ENCODE measurements at places on chromosomes 4 and X.

- DNase-seq, result no peak
Observed at GRCh38 chrX:21427086-21427485, 52.9 kb downstream of the CNKSR2 start.

DNA sequence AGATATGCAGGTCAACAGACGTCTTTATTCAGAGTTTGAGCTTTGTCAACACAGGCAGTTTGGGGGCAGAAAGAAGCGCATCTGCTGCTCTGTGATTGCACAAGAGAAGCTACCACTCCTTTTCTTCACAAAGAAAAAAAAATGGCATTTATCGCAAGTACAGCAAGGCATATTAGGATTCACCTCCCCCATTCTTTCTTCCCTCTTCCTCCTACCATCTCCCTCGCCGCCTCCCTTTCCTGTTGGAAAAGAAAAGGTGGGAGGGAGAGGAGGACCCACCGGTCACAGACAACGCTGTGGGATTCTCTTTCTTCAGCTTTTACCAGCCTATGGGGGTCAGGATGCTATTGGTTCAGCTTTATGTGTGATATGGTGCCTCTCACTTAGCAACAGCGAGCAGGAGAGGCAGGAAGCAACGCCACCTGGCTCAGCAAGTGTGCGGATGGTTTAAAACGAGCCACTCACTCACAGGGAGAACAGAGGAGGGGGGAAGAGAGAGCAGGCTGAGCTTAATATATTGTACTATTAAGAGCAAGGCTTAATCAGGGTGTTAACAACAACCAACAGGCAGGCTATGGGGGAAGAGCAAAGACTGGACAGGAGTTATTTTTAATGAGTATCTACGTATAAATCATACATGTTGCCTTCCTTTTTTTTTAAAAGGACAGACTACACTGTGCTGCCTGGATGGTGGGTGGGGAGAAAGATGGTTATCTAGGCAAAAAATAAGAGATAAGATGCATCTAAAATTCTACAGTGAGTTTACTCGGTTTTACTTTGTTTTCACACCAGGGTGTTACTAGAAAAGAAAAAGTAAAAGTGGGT, 104.7 kb downstream of the MAML3 start:
- peak; percentile 58 for DNase-seq

DNA sequence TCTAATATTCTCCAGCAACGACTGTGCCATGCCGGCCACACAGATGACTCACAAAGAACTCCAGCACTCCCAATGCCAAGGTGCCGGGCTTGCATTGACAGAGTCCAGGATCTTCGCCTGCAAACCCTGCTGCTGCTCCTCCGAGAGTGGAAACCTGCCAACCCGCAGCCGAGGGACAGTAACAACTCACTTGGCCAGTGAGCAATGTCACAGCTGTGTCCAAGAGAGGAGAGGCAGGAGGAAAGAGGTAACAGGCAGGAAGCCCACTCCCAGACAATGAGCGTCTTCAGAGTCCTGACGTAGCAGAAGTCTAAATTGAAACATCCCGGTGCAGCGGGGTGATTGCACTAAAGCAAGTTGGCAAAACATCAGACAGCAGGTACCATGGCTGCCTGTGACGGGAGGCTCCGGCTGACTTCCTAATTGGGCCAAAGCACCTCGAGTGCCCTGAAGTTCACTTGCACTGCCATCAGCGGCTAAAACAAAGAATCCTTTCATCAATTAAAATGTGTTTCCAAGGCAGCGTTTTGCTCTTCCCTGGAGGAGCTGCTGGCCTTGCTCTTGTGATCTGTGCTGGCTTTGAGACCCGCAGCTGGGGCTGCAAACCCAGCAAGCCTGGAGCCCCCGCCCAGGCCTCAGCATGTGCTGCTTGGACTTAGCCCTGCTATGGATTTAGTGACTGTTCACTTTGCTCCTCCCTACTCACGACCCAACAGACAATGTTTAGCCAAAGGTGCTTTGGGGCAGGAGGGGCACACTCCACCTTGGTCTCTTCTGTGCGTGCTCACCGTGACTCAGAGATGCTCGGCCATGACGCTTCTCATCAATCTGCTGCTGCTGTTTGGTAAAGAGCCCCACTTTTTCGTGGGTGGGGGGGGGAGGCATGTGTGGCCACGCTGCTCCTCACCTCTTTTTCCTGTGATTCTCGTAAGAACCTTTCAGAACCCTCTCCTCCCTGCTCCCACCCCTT, 36.5 kb downstream of the DCTD start:
- no peak for DNase-seq

DNA sequence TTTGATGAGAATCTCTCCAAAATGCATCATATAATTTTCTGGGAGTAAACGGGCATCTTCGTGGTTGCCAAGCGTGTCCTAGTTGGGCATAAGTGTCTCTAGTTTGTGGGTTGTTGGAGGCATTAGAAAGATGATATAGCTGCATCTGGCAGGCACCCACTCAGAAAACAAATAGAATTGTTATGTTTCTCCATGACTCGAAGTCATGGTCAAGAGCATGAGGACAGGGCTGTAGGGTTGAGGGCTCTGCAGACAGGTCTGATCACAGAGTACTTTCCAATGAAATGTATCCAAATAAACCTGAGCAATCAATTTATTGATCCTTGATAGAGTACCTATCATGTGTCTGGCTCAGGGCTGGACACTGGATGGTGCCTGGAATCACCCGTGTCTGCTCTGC, 82.7 kb downstream of the SORCS2 start:
- no peak for DNase-seq

- DNase-seq, result no peak
Observed at GRCh38 chrX:79036157-79036880, 91.1 kb downstream of the P2RY10 start.

DNA sequence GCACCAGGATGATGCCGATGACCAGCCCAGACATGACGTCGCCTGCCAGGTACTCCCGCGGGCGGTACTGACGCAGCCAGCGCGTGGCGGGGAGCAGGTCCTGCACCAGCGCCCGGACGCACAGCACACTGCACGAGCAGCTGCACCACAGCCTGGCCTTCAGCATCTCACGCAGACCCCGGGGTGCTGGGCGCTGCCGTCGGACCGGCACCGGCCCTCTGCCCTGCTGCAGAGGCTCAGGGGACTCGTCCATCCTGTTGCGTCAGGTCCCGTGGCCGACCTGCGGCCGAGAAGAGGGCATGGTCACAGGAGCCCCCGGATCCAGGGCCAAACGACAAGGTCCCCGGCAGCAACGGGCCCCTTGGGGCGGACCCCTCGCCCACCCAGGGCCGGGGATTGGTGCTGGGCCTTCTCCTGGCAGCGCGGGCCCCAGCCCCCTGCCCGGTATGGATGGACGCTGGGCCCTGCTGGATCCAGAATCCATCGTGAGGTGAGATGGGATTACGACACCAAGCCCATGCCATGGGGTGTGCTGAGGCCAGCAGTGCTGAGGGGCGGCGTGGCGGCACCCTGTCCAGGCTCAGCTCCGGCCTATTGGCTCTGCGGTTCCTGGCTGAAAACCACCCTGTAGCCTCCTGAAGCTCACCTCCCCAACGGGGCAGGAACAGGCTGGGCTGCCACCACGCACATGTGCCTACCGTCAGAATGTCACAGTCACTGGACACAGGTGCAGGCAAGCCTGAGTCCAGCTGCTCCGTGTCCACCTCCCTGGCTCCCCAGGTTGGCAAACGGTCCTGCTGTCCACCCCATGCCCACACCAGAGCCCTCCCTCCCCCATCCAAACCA, 1.5 kb downstream of the SLC26A1 start:
- no peak for DNase-seq

GRCh38 chr4:71198958-71199357, 139.9 kb upstream of the SLC4A4 start:
- no peak for DNase-seq

DNA sequence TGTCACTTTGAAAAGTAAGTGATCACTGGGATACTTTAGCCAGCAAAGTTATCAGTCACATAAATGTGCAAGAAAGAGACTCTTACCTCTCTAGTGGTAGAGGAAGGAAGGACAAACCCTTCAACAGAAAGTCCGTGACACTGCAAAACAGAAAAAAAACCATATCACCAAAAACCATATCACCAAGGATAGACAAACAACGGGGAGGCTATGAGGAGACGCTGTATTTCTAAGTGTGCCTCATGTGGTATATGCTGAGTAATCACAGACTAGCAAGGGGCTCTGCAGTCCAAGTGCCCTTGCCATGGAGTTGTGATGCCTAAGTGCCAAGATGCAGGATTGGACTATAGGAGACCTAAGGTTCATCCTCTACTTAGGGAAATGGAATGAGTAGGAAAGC, 11.5 kb upstream of the HDAC8 start:
- no peak for DNase-seq

- no peak for DNase-seq
Observed at GRCh38 chrX:67781132-67781531, 237.3 kb downstream of the AR start.
